ENCODE measurements at places on chromosomes 12 and 14.
A peak's percentile ranks its signal among the peaks of the same experiment; 100 is the strongest.

- DNase-seq, result peak; percentile 51
Measured at GRCh38 chr12:106956048-106956578, 406 bp downstream of the TMEM263 start.

GRCh38 chr14:75070383-75070782 lies 942 bp downstream of the ZC2HC1C start:
- DNase-seq, result no peak

- DNase-seq, result no peak
Measured at GRCh38 chr14:26593357-26593756, 4.5 kb downstream of the NOVA1 start.

DNA sequence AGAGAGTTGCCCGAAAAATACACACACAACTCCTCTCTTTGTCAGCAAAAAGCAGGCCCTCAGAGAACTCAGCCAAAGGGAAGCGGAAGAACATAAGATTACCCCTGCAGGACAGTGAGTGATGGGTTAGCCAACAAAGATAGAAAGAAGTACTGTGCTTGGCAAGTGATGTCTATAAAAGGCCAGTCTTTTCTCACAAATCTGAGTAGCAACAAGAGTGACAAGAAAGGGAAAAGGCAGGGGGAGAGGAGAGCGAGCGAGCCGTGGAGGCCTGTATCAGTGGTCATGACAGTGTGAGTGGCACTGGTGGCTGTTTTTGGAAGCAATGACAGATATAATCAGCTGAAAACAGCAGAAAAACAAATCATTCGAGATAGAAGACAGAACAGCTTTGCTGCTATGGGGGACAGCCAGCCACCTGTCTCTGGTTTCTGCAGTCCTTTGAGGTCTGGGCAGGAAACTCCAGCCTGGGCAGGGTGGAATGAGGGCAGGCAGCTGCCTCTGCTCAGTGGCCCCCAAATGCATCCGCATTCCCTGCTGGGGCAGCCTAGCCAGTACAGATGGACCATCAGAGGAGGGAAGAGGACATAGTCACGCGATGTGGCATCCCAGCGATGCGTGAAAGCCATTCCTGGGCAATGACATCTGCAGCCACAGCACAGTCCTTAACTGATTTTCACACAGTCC lies 74.7 kb downstream of the TRIM9 start:
- no peak for DNase-seq

DNA sequence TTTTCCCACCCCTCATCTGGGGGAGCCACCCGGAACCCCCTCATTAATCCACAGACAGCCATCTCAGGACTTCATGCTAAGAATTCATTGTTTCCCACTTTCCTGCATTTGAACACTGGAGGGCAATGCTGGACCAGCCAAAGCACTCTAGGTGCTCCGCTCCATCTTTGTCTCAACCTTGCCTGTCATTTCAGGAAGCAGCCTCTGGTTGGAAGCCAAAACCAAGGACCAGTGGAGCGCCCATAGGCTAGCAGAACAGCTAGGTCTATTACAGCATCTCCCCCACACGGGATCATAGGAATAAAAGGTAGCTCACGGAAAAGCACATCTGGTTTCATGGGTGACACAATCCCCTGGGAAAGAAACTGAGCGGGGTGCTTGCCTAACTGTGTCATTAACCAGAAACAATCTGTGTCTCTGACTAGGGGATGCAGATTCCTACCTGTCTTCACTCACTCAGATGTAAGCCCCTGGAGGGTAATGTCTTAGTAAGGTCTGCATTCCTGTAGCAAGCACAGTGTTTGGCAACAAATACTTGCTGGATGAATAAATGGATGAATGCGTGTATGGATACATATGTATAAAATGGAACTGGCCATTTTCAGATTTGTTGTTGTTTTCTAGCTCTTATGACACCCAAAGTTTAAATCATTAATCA lies 197.0 kb downstream of the DAD1 start:
- DNase-seq, result no peak

Data from T-helper 1 cell (primary cell).